ENCODE measurements at places on chromosomes 4 and X. TPM values are rescaled to one million over a fixed set of nuclear protein-coding genes. Genes with fewer than 3 reads are reported as not detected.

The FAM9B gene
- not detected for total RNA-seq

The ODAPH gene
- not detected for total RNA-seq

The WDFY3 gene
- total RNA-seq: 109 TPM

The TGIF2LX gene
- not detected for total RNA-seq

DNA sequence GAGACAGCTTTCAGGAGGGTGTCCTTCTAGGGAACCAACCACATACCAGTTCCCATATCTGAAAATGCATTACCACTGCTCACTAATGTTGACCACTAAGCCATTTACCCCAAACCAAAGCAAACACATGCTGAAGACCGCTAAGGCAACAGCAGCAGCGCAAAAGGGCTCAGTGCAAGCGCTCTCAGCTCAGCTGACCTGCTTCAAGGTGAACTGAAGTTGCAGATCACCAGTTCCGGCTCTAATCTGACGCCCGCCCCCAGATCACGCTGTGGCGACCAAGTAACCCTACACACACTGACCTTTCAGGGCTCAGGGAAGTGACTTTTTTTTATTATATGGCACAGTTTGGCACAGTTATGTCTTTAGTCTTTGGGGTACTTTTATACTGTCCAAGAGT, 5.8 kb downstream of the MECP2 start:
- DNase-seq: no peak

DNA sequence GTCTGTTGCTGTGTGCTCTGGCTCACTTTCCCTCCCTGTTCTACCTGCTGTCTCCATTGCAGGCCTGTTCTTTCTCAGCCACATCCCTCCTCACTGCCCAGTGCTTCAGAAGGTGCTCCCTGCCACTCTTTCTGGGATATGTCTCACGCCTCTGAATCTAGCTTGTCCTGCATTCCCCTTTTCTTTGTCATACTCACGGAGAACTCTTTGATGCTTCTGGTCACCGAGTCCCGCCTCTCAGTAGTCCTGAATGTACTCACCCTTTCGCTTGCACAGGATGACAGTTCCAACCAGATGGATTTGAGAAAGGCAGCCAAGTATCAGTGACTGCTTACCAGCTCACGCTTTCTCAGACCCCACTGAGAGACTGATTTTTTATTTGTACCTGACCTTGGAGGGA, 65.2 kb upstream of the TLR2 start:
- no peak for DNase-seq

GRCh38 chr4:24965627-24966026, 52.8 kb upstream of the CCDC149 start:
- no peak for DNase-seq

- no peak for DNase-seq
Measured at GRCh38 chr4:11881947-11882346, 453.3 kb upstream of the HS3ST1 start.

GRCh38 chr4:16079046-16079445, 4.8 kb downstream of the PROM1 start:
- DNase-seq: no peak

Data from skin of body (tissue), 3 donors.